ENCODE measurements at places on chromosomes 7 and 10. TPM values are rescaled to one million over a fixed set of nuclear protein-coding genes. Genes with fewer than 3 reads are reported as not detected.

The C7orf57 gene
- total RNA-seq, result 1.4 TPM

DNA sequence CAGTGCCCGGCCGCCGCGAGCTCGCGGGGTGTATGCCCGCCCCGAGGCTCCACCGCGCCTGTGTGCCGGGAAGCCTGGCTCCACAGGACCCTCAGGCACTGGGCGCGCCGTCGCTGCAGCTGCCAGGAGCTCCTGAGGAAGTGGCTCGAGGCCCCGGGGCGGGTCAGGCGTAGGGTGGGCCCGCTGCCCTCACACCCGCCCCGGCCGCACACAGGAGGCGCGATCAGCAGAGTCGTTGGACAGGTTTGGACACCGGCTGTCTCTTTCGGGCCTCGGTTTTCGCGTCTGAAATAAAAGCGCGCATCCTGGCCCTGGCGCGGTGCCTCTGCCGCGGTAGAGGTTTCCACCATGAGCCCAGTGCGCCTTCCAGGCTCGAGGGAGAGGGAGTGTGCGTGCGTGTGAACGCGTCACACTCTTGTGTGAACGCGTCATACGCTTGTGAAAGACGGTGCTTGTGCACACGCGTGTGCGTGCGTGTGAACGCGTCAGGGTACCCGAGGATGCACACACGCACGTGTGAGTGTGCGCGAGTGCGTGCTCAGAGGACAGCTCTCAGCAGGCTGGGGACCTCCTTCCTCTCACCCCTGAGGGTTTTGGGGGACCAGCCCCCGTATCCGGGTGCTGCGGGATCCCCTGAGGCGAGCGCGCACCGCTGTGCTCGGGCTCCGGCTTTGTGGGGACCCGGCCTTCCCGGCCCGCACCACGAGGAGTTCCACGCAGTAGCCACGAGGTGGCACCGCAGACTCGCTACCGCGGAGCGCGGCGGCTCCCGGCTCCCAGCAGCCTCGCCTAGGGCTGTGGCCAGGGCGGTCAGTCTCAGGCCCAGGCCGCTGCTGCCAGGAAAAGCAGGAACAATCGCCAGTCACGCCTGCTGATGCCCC is 83.8 kb downstream of the BMS1 start:
- peak; percentile 52 for DNase-seq

The GIMAP1 gene
- total RNA-seq, result not detected

The LRIT2 gene
- total RNA-seq, result not detected

- DNase-seq, result peak; percentile 91
These were observed 53.4 kb downstream of the WNT2 start for GRCh38 chr7:117269417-117269816.

The HABP2 gene
- not detected for total RNA-seq

The CACNB2 gene
- not detected for total RNA-seq

DNA sequence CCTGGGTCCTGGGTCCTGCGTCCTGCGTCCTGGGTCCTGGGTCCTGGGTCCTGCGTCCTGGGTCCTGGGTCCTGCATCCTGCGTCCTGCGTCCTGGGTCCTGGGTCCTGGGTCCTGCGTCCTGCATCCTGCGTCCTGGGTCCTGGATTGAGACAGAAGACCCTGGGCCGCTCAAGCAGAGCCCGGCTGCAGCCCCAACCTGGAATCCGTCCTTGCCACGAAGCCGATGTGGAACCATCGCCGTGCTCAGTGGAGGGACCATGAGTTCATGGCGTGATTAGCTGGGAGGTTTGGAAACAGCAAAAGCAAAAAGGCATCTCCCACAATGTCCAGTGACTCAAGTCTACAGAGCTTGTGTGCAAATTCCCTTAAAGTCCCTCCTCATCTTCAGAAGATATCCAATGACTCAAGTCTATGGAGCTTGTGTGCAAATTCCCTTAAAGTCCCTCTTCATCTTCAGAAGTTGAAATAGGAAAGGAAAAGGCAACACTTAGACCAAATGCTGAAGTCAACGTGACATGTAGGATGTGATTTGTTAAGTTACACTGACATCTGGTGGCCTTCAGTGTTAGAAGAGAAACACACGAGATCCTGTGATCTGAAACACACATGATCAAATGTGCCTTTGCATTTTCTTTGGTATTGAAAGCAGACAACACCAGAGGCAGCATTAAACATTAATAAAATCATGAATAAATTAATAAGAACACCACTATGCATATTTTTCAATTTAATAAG is 179.9 kb downstream of the PTPRN2 start:
- peak; percentile 54 for DNase-seq

DNA sequence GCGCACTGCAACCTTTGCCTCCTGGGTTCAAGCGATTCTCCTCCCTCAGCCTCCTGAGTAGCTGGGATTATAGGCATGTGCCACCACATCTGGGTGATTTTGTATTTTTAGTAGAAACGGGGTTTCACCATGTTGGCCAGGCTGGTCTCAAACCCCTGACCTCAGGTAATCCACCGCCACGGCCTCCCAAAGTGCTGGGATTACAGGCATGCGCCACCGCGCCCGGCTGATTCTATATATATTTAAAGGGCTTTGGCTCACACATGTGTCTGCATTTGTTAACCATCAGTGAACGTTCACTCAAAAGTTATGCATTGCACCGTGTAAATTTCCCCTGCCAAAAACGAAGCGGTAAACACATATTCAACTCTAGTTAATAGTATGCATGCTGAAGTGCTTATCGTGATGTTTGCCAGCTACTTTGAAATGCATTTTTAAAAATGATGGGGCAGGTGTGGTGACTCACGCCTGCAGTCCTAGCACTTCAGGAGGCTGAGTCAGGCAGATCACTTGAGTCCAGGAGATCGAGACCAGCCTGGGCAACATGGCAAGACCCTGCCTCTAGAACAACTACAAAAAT is 17.7 kb upstream of the WIPI2 start:
- no peak for DNase-seq

- no peak for DNase-seq
These were observed 40.4 kb downstream of the WIPI2 start for GRCh38 chr7:5230265-5231067.

DNA sequence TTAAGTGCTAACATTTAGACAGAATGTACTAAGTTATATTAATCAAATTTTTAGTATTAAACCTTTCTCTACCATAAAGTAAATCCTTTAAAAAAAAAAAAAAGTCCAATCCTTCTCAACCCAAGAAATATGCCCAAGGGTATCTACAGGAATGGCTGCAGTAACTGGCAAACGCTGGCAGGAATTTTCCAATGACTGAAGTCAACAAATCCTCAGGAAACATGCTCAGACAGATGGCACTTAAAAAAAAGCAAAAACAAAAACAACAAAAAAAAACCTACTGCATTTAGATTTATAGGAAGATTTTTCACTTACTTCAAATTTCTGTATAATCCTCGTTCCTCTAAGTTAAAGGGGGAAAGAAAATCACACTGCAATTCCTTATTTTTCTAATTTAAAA is 666 bp downstream of the SVIL start:
- DNase-seq, result peak; percentile 73

The GRID1 gene
- not detected for total RNA-seq

The NME8 gene
- not detected for total RNA-seq

The SPDYE2B gene
- total RNA-seq, result not detected

GRCh38 chr7:27224983-27225934 is 17.3 kb upstream of the EVX1 start:
- DNase-seq, result no peak

DNA sequence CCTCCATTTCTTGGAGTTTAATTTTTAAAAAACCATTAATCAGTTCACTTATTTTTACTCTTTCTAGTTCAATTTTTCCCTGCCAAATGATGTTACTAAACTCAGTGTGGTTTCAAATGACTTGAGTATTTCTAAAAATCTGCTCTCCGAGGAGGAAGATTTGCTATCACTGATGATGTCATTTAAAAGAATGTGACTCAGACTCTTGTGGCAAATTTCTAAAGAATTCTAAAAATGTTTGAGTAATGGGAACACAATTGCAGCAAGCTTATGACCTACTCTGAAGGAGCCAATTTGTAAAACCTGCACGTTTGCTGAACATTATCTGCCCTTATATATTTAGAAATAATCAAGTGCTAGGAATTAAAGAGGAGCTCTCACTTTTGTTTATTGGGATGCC is 88.6 kb downstream of the SPAG6 start:
- peak; percentile 87 for DNase-seq

- peak; percentile 51 for DNase-seq
These were observed 161.9 kb downstream of the SH2D4B start for GRCh38 chr10:80699602-80700039.

GRCh38 chr7:3010161-3010560 is 33.5 kb downstream of the CARD11 start:
- DNase-seq, result no peak

DNA sequence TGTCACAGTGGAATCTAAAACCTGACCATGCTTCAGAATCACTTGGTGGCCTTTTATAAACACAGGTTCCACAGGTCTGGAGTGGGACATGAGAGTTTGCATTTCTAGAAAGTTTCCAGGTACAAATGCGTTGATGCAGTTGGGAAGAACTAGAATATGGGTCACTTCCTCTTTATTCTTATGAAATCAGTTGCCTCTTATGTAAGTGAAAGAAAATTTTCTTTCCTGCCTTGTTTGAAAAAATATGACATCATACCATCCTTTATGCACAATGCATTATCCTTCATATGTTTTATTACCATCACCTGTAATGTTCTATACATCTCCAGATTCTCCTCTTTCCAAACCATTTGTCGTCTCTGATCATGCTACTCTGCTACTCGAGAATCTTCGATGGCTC is 44.0 kb downstream of the PLXNA4 start:
- DNase-seq, result no peak

The NHLRC2 gene
- 9.1 TPM for total RNA-seq

The VWA2 gene
- total RNA-seq, result not detected

GRCh38 chr7:91235211-91235832 is 28.9 kb upstream of the FZD1 start:
- DNase-seq, result no peak

DNA sequence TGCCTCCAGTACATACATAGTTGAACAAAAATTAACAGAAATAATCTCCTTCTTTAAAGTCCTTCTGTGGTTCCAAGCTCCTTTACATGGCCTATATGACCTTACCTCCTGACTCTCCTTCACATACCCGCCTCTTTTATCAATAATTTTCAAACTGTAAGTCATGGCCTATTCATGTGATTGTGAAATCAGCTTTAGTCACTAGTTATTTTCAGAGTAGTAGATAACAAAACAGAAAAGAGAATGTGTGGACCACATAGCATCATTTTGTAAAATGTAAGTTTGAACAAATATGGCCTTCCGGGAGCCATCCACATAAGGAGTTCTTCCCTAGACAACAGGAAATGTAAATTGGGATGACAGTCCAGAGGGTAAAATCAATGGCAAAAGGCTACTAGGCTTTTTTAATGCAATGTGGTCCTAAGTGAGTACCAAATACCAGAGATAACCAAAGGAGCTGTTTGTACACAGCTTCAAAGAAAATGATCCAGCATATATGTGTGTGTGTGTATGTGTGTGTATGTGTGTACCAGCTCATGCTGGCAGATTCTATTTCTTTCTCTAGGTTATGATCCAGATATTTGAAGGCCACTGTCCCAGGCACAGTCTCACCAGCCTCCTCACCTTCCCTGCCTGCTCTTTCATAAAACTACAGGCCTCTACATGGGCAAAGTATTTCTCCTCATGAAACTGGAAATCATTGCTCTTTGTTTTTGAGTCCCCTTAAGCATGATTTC is 12.3 kb upstream of the FAM133B start:
- DNase-seq, result no peak

GRCh38 chr7:121140790-121141189 is 152.3 kb downstream of the CPED1 start:
- DNase-seq, result no peak

DNA sequence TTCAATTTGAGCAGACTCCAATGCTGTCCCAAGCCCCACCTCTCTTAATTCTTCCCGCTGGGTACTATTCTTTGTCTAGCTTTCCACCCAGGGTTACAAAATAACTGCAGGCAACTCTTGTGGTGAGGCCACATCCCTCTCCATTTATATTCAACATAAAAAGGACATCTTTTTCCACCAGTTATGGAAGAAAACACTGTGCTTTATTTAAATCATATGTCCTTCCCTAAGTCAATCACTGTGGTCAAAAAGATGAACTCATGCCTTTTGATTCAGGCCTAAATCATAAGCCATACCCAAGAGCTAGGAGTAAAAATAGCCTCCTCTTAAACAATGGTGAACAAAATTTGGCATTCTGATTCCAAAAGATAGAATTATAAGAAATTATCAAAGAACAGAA is 386.0 kb downstream of the SEMA3D start:
- peak; percentile 51 for DNase-seq

GRCh38 chr7:44727158-44727936 is 21.3 kb upstream of the ZMIZ2 start:
- peak; percentile 81 for DNase-seq

DNA sequence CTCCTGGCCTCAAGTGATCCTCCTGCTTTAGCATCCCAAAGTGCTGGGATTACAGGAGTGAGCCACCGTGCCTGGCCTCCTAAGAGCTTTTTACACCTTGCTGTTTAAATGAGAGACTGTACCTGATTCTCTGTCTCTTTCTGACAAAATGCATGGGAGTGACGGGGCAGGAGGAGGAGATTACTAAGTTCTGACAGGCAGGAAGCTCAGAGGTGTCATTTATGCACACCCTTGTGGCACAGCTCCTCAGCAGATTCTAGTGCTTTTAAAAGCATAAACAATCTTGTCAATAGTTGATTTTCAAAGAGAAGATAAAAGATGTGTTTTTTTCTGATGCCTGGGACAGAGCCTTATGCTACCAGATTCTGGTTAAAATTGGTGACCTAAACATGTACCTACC is 39.7 kb upstream of the STEAP4 start:
- DNase-seq, result no peak

The ZPBP gene
- not detected for total RNA-seq

The NRP1 gene
- 308 TPM for total RNA-seq

DNA sequence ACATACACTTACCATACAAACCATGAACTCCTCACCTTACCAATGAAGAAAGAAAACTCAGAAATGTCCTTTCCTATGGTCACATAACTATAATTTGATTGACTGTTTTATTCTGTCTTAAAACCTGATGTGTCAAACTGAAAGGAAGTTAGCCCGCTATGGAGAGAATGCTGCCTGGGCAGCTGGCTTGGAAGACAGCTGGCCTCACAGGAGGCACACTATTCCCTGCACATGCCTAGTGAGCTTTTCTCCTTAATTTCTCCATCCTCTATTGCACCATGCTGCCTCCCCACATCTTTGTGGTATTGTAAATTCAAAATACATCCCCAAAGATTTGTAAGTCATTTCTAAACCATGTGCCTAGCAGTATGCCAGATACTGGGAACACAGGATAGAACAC is 163.3 kb downstream of the STK31 start:
- DNase-seq, result no peak

DNA sequence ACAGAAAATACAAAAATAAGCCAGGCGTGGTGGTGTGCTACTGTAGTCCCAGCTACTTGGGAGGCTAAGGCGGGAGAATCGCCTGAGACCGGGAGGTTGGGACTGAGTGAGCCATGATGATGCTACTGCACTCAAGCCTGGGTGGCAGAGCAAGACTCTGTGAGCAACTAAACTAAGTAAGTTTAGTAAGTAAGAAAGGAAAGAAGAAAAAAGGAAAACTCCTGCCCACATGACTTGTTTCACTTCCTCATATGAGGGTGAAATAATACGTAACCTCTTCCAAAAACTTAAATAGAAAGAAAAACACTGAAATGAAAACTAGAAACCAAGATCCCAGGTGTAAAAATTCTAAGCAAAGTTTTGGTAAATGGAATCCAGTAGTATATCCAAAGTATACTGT is 79.6 kb downstream of the LARP4B start:
- DNase-seq, result no peak

GRCh38 chr10:98748298-98748697 is 301.6 kb upstream of the HPS1 start:
- no peak for DNase-seq

The HTRA1 gene
- total RNA-seq, result 182 TPM

The GRM3 gene
- not detected for total RNA-seq

The CH25H gene
- total RNA-seq, result 0.49 TPM

The SAP25 gene
- 2.1 TPM for total RNA-seq

GRCh38 chr10:17428351-17429097 is 25.9 kb downstream of the ST8SIA6 start:
- no peak for DNase-seq
